ENCODE measurements at places on chromosomes 11 and 22. TPM values are rescaled to one million over a fixed set of nuclear protein-coding genes. Genes with fewer than 3 reads are reported as not detected.

TREH gene
- total RNA-seq: not detected

THYN1 gene
- total RNA-seq: 78.1 TPM

SLC17A6 gene
- not detected for total RNA-seq

OTOG gene
- not detected for total RNA-seq

MRGPRX1 gene
- not detected for total RNA-seq

LZTR1 gene
- 51.9 TPM for total RNA-seq

RASGRP2 gene
- 1.2 TPM for total RNA-seq

PHLDB1 gene
- 51.4 TPM for total RNA-seq

BATF2 gene
- 2.1 TPM for total RNA-seq

CCDC15 gene
- 0.77 TPM for total RNA-seq

C1QTNF5 gene
- total RNA-seq: 32.0 TPM

TMPRSS6 gene
- total RNA-seq: not detected

VPREB1 gene
- not detected for total RNA-seq

KCNK4 gene
- not detected for total RNA-seq

CHEK1 gene
- 39.5 TPM for total RNA-seq

STK33 gene
- total RNA-seq: 2.8 TPM

GRAP2 gene
- total RNA-seq: not detected

OR8D4 gene
- total RNA-seq: not detected

NRXN2 gene
- 0.26 TPM for total RNA-seq

ACR gene
- not detected for total RNA-seq

CCDC73 gene
- total RNA-seq: under 0.01 TPM

SPECC1L gene
- 46.2 TPM for total RNA-seq

IFITM10 gene
- 0.50 TPM for total RNA-seq

PATE2 gene
- not detected for total RNA-seq

DAGLA gene
- total RNA-seq: 2.0 TPM

PAMR1 gene
- 159 TPM for total RNA-seq

LRFN4 gene
- total RNA-seq: 14.5 TPM

IGSF9B gene
- total RNA-seq: 0.26 TPM

MISFA gene
- total RNA-seq: 0.51 TPM
